ENCODE measurements at places on chromosomes 3 and 15.
A peak's percentile ranks its signal among the peaks of the same experiment; 100 is the strongest.

GRCh38 chr3:111521891-111522290 lies 20.1 kb upstream of the CD96 start:
- no peaks in the 10 kb centered on the region for H3K36me3 ChIP-seq
- H3K27me3 ChIP-seq, result no peaks in the 10 kb centered on the region
- no peak overlapping the region for H3K4me3 ChIP-seq
- no peaks in the 10 kb centered on the region for H3K4me1 ChIP-seq
- no peak for DNase-seq

GRCh38 chr3:43279532-43279931 lies 6.8 kb upstream of the SNRK start:
- H3K27ac ChIP-seq, result no peak overlapping the region
- no peaks in the 10 kb centered on the region for H3K27me3 ChIP-seq
- H3K4me3 ChIP-seq, result no peak overlapping the region
- no peaks in the 10 kb centered on the region for H3K4me1 ChIP-seq

DNA sequence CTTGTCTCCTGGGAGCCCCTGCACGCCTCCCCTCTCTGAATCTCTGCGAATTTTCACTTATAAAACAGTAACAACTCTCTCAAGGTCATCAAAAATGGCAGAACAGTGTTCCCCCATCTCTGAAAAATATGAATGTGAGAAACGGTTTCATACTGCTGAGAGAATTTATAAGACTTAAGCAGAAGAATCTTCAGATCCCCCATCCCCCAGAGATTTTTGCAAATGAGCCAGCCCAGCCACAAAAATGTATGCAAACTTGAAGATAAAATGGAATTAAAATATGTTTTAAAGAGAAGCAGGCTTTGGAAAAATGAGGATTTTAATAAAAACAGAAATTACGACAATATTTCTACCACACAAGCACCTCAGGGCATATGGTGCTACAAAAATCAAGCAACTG lies 173.0 kb downstream of the STT3B start:
- H3K36me3 ChIP-seq, result peaks cover 6% of the 10 kb centered on the region
- no peak for DNase-seq
- no peaks in the 10 kb centered on the region for H3K27me3 ChIP-seq

DNA sequence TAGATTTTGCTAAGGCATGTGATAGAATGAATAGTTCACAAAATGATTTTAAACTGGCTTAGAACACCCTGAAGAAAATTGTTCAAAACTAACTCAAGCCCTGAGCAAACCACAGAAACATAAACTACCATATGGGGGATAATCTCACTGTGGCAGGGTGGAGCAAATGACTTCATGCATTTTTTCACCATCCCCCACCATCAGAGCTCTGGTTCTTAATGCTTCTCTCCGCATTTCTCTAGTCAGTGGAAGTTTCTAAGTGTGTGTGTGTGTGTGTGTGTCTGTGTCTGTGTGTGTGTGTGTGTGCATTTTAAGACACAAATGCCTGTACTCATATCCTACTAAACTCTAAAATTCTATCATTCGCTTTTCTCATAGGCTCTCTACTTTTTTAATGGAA lies 107.1 kb upstream of the PHLDB2 start:
- H3K4me1 ChIP-seq, result peaks cover 37% of the 10 kb centered on the region
- H3K27me3 ChIP-seq, result no peaks in the 10 kb centered on the region
- DNase-seq, result peak; percentile 46
- H3K4me3 ChIP-seq, result peak overlapping the region; percentile 39
- H3K27ac ChIP-seq, result no peak overlapping the region

- no peak overlapping the region for H3K27ac ChIP-seq
- DNase-seq, result peak; percentile 98
- H3K27me3 ChIP-seq, result no peaks in the 10 kb centered on the region
- H3K4me3 ChIP-seq, result no peak overlapping the region
- H3K36me3 ChIP-seq, result no peaks in the 10 kb centered on the region
Observed at GRCh38 chr3:184540777-184541681, 20.6 kb upstream of the EPHB3 start.

- H3K4me1 ChIP-seq, result no peaks in the 10 kb centered on the region
- no peak for DNase-seq
- no peaks in the 10 kb centered on the region for H3K27me3 ChIP-seq
- no peaks in the 10 kb centered on the region for H3K36me3 ChIP-seq
Observed at GRCh38 chr3:28651159-28651558, 302.5 kb upstream of the AZI2 start.

DNA sequence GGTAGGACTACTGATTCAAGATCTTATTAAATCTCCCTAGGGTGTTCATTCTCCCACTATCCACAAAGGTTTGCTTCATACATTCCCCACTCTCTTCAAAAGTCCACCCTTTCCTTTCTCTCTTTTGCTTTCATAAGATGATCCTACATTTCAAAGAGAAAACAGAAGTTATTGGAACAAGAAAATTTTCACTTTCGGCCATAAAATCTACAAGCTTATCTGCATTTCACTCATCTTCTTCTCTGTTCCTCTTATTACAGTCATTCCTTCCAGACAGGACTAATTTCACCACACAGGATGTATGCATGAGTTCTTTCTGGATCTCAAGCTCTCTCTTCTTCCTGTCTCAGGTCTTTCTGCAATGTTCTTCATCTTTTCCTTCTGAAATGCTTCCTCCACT lies 238.7 kb downstream of the ISL2 start:
- DNase-seq, result no peak
- H3K4me1 ChIP-seq, result no peaks in the 10 kb centered on the region
- H3K27me3 ChIP-seq, result no peaks in the 10 kb centered on the region
- no peak overlapping the region for H3K27ac ChIP-seq
- no peaks in the 10 kb centered on the region for H3K36me3 ChIP-seq

DNA sequence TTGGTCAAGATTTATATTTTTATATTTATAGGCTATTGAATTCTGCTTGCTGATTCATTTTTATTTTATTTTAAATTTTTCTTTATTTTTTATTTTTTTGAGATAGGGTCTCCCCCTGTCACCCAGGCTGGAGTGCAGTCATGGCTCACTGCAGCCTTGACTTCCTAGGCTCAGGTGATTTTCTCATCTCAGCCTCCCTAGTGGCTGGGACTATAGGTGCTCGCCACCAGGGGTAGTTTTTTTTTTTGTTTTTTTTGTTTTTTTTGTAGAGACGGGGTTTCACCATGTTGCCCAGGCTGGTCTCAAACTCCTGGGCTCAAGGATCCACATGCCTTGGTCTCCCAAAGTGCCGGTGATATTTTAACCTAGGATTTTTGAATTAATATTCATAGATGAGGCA lies 31.2 kb downstream of the NR2E3 start:
- H3K36me3 ChIP-seq, result no peaks in the 10 kb centered on the region
- no peaks in the 10 kb centered on the region for H3K4me1 ChIP-seq
- H3K27ac ChIP-seq, result no peak overlapping the region
- H3K27me3 ChIP-seq, result no peaks in the 10 kb centered on the region

- H3K27me3 ChIP-seq, result no peaks in the 10 kb centered on the region
- H3K36me3 ChIP-seq, result no peaks in the 10 kb centered on the region
- no peaks in the 10 kb centered on the region for H3K4me1 ChIP-seq
- no peak overlapping the region for H3K4me3 ChIP-seq
Observed at GRCh38 chr3:188421151-188421821, 267.3 kb downstream of the LPP start.

GRCh38 chr3:110624576-110624975 lies 447.0 kb upstream of the NECTIN3 start:
- no peak overlapping the region for H3K4me3 ChIP-seq
- no peaks in the 10 kb centered on the region for H3K27me3 ChIP-seq
- H3K4me1 ChIP-seq, result 0 out of 2 replicates have a peak, but pooled peaks cover 9% of the 10 kb centered on the region
- DNase-seq, result no peak
- H3K27ac ChIP-seq, result no peak overlapping the region
